Tongue (tissue), 3 donors: ENCODE measurements at places on chromosomes 1 and 21. TPM values are rescaled to one million over a fixed set of nuclear protein-coding genes. Genes with fewer than 3 reads are reported as not detected.

DNA sequence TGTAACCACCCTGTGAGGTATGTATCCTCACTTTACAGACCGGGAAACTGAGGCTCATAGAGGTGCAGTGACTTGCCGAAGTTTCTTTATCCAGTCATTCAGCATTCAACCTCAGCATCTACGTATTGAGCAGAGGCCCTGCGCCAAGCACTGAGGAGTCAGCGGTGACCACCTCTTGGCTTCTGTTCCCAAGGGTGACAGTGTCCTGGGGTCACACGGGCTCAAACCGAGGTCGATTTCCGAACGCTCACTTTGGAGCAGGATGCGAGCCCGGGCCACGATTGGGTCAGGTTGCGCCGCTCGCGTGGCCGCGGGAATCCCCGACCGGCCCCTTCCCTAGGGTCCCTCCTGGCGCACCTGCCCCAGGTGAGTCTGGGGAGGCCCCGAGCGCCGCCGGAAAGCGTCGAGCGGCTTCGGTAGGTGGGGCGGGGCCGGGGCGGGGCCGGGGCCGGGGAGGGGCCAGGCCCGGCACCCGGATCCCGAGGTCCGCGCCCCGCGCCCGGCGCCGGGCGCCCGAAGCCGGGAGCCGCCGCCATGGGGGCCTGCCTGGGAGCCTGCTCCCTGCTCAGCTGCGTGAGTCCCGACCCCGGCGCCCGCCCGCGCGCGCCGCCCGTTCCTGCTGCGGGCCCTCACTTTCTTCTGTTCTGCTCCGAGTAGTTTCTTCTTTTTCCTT, at the start of gene SERINC2:
Gene SERINC2 (plus strand): TSS at position 482 of the 673 bp plus-strand sequence. CDS start 53 bp downstream, at position 535.
- DNase-seq: peak; percentile 52

Gene CELA3A
- not detected for total RNA-seq

Gene FCGR1A
- total RNA-seq: 1.7 TPM

Gene SLFNL1
- 1.1 TPM for total RNA-seq

DNA sequence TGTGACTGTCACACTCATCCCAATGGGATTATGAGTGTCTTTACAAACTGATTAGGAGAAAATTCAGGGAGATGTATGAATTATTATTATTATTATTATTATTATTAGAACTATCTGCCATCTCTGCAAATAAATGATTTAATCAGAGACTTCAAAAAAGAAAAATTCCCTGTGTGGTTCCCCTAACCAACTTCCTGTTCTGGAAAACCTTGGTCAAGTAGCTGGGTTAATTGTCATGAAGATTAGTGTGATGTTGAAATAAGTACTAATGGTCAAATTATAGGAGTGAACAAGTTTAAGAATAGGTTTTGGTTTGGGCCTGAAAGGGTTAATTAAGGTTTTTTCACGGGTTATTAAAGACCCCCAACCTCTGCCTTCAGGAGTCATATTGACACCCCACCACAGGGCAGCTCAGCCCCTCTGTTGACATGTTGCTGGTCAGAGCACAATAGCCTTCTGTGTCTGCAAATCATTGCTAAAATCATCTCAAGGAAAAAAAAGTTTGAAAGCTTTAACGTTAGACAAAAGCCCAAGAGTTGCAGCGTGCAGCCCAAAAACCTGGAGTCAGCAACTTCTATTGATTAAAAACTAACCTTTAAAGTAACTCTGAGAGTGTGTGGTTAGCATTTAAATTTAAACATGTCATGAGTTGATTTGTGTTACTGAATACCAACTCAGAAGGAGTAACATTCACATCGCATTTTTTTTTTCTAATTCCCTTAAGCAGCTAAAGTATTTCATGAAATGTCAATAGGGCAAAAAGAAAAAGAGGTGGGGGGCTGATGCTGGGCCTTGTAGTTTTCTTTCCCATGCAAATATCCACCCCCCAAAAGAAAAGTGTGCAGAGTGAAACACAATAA, 272.5 kb downstream of the TM2D1 start:
- peak; percentile 70 for DNase-seq
